ENCODE measurements at places on chromosomes 2 and 18.

DNA sequence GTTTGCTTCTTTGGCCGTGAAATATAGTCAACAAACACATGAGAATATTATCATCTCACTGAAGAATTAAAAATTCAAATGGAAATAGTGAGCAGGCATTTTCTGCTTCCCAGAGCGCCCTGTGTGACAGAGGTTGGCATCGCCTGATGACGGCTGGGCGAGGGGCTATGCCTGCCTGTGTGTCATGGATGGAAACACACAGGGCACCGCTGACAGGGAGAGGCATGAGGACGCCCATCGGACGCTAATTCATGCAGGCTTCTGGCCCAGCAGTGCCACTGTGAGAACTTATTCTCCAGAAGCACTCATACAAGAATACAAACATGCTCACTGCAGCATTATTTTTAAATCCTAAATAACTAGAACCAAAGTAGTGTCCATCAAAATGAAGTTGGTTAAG is 61.4 kb upstream of the OTOS start:
- no peak for DNase-seq

GRCh38 chr2:199404841-199405240 is 52.9 kb downstream of the SATB2 start:
- no peak for DNase-seq

GRCh38 chr2:240137596-240138253 is 1.6 kb upstream of the COPS9 start:
- no peak for DNase-seq

GRCh38 chr2:119708241-119708640 is 29.2 kb downstream of the TMEM177 start:
- DNase-seq: no peak

GRCh38 chr18:65725251-65726050 is 25.4 kb upstream of the CDH7 start:
- no peak for DNase-seq

GRCh38 chr2:71792926-71793761 is 339.8 kb downstream of the DYSF start:
- DNase-seq: no peak

DNA sequence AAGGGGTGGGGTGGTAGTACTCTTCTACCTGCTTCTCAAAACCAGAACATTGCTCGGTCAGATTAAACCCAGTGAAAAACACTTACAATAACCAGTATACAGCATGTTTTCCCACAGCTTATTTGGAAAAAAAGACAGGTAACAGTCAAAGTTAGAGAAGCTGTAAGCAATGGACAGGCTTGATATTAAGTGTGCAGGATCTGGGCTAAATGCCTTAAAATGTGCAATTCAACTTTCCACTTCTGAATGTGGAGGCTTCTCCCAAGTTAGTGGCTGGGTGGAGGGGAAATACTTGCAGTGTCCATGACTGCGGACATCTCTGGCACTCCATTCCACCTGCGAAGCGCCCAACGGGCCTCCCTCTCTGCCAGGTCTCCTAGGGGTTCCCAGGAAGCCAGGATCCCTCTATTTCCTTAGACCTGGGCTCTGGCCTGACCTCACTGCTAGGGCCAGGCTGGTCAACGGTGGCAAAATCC is 5.3 kb downstream of the ZEB2 start:
- no peak for DNase-seq

DNA sequence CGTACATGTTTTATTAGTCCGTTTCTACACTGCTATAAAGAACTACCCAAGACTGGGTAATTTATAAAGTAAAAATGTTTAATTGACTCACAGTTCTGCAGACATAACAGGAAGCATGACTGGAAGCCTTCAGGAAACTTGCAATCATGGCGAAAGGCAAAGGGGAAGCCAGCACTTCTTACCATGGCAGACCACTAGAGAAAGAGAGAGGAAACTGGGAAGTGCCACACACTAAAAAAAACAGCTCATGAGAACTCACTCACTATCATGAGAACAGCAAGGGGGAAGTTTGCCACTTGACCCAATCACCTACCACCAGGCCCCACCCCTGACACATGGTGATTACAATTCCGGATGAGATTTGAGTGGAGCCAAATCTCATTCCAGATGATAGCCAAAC is 466.2 kb downstream of the IRS1 start:
- no peak for DNase-seq

DNA sequence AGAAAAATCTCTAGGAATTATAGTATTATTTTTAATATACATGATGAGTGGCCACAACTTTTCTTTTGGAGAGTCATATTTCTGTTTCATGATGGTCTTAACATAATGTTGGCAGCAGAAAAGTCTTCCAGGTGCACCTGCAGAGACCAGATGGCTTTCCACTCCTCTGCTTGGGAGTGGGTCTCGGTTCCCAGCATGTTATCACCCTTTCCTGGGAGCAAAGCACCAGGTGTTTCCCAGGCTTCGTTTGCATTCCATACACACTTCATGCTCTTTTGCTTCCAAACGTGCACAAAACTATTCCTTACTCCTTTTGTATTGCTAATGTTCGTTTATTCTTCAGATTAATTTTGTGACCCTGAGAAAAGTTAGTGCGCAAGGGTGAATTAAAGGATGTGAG is 305.2 kb downstream of the CDH2 start:
- DNase-seq: no peak

GRCh38 chr18:78652001-78652545 is 327.5 kb upstream of the SALL3 start:
- no peak for DNase-seq

GRCh38 chr2:238064376-238064775 is 3.6 kb downstream of the SCLY start:
- DNase-seq: no peak

GRCh38 chr2:21306235-21306634 is 182.5 kb downstream of the TDRD15 start:
- DNase-seq: no peak

DNA sequence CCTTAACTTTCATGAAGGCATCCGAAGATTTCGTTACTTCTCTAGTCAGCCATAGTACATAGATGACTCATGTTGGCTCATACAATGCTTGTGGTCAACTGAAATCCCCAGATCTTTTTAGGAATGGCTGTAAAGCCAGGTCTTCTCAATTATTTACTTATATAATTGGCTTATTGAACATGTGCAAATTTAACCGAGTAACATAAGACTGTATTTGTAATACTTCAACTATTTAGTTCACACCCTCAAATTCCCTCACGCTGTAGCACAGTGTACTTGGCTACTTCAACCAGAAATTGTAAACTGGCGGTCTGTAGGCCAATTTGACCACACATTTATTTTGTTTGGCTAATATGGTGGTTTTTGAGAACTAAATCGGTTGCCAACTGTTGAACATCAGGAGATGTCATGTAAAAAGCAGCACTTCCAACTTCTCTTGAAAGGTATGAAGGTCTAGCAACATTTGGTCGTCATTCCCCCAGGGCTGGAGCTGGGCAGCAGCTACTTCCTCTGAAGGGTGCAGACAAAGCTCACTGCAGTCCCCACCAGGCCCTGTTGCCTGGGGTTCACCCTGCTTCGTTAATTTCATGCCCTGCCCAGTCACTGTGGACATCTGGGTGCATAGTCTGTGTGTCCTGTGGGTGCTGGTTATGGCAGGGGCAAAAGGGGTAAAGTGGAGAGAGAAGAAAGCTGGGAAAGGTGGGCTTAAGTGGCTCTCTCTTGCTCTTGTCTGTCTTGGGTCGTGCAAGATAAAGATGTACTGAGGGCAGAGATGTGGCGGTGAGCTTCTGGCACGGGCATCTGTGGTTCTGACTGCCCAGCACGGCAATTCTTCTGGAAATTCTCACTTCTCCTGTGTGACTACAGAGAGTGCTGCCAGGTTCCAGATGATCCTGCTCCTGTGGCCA is 3.2 kb upstream of the SH3RF3 start:
- DNase-seq: no peak

DNA sequence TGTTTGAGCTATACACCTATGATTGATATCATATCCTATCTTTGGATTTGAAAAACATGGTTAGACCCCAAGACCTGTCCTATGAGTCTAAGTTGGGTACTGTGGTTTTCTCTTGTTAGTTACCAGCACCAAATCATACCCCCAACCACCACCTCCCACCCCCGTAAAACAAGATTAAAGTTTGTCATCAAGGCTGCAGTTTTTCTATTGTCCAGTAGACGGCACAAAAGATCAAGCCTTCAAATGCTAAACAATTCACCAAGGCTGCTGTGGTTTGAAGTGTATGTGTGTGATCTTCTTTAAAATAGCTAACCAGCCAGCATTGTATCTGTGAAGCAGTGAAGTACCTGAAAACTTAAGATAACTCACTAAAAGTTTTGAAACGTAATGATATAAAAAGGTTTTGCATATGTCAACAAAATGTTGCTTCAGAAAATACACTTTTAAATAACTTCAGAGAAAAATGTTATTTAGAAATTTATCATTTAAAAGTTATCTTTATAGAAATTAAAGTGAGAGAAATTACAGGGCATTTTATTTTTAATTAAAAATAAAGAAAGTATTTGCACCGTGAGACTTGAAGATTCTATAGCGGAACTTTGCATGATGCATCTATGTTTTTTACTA is 5.8 kb upstream of the MEIS1 start:
- DNase-seq: no peak

DNA sequence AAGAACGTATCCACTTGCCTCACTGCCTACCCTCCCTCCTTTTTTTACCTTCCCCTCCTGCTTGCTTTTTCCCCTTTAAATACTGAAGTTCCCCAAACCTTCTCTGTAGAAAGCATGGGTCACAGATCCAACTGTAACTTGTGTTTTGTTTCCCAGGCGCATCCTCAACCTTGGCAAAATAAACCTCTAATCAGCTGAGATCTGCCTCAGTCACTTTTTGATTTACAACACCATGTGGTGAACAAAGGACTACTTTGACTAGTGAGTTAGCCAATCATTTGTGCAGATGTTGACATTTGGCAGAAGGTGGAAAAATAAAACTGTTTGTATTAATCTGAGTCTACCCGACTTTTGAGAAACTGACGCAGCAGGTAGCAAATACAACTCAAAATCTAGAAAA is 23.3 kb upstream of the MCM6 start:
- no peak for DNase-seq

DNA sequence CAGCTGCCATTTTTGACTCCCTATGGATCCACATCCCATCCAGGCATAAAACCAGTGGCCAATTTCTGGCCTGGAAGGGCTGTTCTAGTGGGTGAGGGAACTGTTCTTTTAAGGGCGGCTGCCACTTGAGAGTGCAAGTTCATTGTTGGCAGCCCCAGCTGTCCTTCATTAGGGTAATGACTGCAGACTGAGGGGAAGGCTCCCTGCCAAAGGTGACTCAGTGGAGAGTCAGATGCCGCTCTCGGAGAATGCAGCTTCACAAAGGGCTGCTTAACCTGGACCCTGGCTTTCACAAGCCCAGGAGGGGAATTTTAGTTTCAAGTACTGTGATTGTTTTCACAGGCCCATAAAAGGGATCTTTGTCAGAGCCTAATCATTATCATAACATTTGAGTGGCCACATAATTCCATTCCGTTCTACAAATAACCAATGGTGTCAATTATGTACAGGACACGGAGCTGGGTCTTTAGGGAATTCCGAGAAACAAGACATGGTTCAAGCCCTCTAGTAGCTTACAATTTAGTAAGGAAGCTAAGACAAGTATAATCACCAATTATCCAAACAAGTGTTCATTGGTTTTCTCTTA is 235.7 kb downstream of the CDCA7 start:
- DNase-seq: no peak

GRCh38 chr2:188964976-188965546 is 9.1 kb upstream of the COL3A1 start:
- DNase-seq: no peak

- DNase-seq: no peak
Observed at GRCh38 chr2:11525762-11526161, 8.1 kb upstream of the GREB1 start.

GRCh38 chr2:31207790-31208189 is 9.5 kb downstream of the CAPN14 start:
- no peak for DNase-seq

GRCh38 chr18:37176621-37176934 is 347.7 kb downstream of the KIAA1328 start:
- DNase-seq: no peak

- DNase-seq: no peak
Observed at GRCh38 chr2:121256720-121257479, 28.1 kb downstream of the TFCP2L1 start.

DNA sequence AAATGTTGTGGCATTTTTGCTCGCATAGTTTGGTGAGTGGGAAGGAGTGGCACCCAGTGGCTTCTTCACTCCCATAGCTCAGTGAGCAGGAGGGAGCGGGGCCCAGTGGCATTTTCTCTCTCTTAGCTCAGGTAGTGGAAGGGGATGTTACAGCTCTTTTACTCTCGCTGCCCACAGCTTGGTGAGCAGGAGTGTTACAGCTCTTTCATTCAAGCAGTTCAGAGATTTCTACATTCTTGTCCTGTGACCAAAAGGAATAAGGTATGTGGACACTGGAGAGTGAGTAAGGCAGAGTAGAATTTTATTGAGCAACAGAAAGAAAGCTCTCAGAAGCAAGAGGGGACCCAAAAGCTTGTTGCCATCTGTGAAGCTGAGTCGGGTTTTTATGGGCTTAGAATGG is 192.4 kb downstream of the SPAG16 start:
- no peak for DNase-seq

GRCh38 chr2:44572196-44572900 is 210.6 kb downstream of the CAMKMT start:
- no peak for DNase-seq

GRCh38 chr2:169203952-169204351 is 134.6 kb downstream of the DHRS9 start:
- no peak for DNase-seq

DNA sequence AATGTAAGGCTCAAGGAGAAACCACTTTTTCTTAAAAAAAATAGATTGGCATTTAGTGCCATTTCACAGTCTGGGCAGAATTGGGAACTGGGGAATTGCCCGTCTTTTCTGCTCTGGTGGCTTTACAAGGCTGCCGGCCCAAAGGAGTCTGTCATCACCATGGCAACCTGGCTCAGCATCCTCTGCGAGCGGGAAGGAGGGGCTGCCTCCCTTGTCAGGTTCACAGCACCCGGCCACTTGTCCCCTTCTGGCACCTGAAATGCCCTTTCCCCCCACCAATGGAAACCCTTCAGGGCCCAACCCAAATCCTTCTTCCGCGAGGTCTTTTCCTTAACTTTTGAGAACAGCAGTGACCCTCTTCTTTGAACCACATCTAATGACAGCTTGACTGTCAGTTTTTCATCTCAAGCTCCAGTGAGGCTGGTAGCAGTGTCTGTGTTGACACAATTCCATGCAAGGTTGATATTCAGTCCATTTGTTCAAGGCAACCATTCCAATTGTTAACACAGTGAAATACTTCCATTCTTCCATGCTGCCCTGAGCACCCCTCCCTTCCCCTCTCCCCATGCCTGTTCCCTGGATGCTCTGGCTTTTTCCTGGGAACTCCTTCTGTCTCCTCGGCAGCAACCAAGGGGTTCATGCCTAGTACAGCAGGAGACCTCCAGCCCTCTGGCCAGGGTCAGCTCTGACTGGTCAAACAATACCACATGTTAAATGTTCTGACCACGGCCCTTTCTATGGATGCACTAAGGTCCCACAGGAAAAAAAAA is 79.6 kb downstream of the DNER start:
- no peak for DNase-seq

DNA sequence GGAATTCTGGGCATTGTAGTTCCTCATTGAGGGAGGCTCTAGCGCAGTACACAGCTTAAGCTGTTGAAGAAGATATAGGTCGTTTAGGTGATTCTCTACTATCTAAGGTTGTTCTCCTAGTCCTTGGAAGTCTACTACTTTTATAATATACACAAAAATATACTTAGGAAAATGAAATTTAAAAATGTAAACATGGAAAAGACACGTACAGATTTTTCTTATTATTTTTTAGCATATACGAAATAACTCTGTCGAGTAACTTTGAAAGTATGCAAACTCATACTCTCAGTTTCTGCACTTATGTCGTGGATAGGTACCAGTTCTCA is 272 bp upstream of the FASTKD1 start:
- no peak for DNase-seq

- no peak for DNase-seq
Observed at GRCh38 chr18:34649080-34649479, 61.0 kb upstream of the DTNA start.

All from activated gamma-delta T cell treated with anti-CD3 and anti-CD28 coated beads, Interleukin-2, amount 50 U/mL, for 16 hours (primary cell).